ENCODE measurements at places on chromosomes 2 and 18. TPM values are rescaled to one million over a fixed set of nuclear protein-coding genes. Genes with fewer than 3 reads are reported as not detected.

Gene MRO
- polyA plus RNA-seq = 3.5 TPM

Gene RAMP1
- 103 TPM for polyA plus RNA-seq

Gene IL36B
- polyA plus RNA-seq = not detected

Gene INSIG2
- polyA plus RNA-seq = 7.2 TPM

Gene HSPE1
- polyA plus RNA-seq = 75.1 TPM

Gene ARHGAP15
- 8.7 TPM for polyA plus RNA-seq

Gene CCDC68
- 1.8 TPM for polyA plus RNA-seq

Gene ARHGEF33
- 0.10 TPM for polyA plus RNA-seq

Gene MAP3K19
- polyA plus RNA-seq = not detected

Gene ARHGAP28
- 2.5 TPM for polyA plus RNA-seq

Gene CXCR1
- polyA plus RNA-seq = 6.6 TPM

Gene C2orf81
- 1.5 TPM for polyA plus RNA-seq

Gene FRZB
- polyA plus RNA-seq = 0.56 TPM

Gene BOLL
- polyA plus RNA-seq = not detected

Gene SPC25
- 0.07 TPM for polyA plus RNA-seq

Gene RNF103
- 16.0 TPM for polyA plus RNA-seq

Gene GALNT14
- 2.1 TPM for polyA plus RNA-seq

Gene ASXL3
- polyA plus RNA-seq = 0.11 TPM

Gene CD8B2
- polyA plus RNA-seq = 0.06 TPM

Gene CCDC93
- polyA plus RNA-seq = 7.1 TPM

Gene IFIH1
- 6.0 TPM for polyA plus RNA-seq

Gene ATIC
- 82.7 TPM for polyA plus RNA-seq

Gene C1QL2
- polyA plus RNA-seq = 0.05 TPM

Gene ACMSD
- not detected for polyA plus RNA-seq

Gene BOK
- polyA plus RNA-seq = 28.1 TPM

Gene IL36RN
- 0.01 TPM for polyA plus RNA-seq

Gene CRACDL
- 3.6 TPM for polyA plus RNA-seq

Gene SNORC
- 0.34 TPM for polyA plus RNA-seq

Gene CDH2
- 0.15 TPM for polyA plus RNA-seq
